ENCODE measurements at places on chromosomes 12 and 14. TPM values are rescaled to one million over a fixed set of nuclear protein-coding genes. Genes with fewer than 3 reads are reported as not detected.
A peak's percentile ranks its signal among the peaks of the same experiment; 100 is the strongest.

Gene ST8SIA1
- total RNA-seq = 6.4 TPM

Gene IL23A
- 0.41 TPM for total RNA-seq

Gene SRRM4
- not detected for total RNA-seq

Gene NEUROD4
- not detected for total RNA-seq

Gene FAIM2
- total RNA-seq = 0.67 TPM

Gene C1S
- total RNA-seq = not detected

Gene SLC2A3
- 2.6 TPM for total RNA-seq

Gene OR6C65
- total RNA-seq = not detected

Gene LRRIQ1
- total RNA-seq = 0.34 TPM

Gene KRT75
- not detected for total RNA-seq

Gene KRT4
- total RNA-seq = not detected

Gene LRRC9
- total RNA-seq = not detected

- 0 out of 2 replicates have a peak, but pooled peaks cover 4% of the 10 kb centered on the region for H3K27me3 ChIP-seq
- H3K27ac ChIP-seq = no peak overlapping the region
- H3K4me3 ChIP-seq = no peak overlapping the region
- H3K4me1 ChIP-seq = no peaks in the 10 kb centered on the region
These were observed 43.0 kb upstream of the BDKRB2 start for GRCh38 chr14:96161636-96162035.

DNA sequence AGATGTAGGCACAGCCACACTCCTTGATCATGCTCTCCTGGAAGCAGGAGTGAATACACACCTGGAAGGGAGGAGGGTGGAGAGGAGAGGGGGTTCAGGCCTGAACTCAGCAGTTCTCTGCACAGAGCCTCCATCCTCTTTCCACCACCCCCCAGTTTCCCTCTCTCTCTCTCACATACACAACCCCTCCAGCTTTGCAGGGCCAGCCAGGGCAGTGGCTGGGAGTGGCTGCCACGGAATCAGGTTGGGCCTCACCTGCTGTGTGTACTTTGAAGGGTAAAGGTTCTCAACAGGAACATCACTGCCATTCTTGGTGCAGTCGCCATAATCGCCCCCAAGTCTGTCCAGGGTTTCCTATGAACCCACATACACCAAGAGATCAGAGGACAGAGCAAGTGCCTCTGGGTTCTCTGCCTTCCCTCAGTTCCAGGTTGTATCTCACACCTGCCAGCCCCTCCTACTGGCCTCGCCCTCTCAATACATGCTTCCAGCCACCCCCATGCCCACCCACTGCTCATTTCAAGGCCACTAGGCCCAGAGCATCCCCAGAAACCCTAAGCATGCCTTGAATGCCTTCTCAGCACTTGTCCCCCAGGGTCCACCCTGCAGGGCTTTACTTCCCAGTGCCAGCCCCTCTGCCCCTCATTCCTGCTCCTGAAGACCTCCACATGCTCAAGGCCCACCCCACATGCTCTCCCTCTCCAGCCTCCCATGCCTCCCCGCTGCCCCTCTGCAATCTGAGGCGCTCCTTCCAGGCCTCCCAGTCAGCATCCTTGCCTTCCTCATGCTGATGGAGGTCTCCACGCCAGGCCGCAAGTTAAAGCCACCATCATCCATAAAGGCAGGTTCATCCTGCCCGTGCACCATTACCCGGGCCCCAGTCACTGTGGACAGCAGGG lies 12.9 kb upstream of the TNFRSF1A start:
- H3K36me3 ChIP-seq = no peaks in the 10 kb centered on the region
- no peak overlapping the region for H3K4me3 ChIP-seq
- DNase-seq = no peak
- peaks cover 6% of the 10 kb centered on the region for H3K27me3 ChIP-seq
- H3K27ac ChIP-seq = no peak overlapping the region

DNA sequence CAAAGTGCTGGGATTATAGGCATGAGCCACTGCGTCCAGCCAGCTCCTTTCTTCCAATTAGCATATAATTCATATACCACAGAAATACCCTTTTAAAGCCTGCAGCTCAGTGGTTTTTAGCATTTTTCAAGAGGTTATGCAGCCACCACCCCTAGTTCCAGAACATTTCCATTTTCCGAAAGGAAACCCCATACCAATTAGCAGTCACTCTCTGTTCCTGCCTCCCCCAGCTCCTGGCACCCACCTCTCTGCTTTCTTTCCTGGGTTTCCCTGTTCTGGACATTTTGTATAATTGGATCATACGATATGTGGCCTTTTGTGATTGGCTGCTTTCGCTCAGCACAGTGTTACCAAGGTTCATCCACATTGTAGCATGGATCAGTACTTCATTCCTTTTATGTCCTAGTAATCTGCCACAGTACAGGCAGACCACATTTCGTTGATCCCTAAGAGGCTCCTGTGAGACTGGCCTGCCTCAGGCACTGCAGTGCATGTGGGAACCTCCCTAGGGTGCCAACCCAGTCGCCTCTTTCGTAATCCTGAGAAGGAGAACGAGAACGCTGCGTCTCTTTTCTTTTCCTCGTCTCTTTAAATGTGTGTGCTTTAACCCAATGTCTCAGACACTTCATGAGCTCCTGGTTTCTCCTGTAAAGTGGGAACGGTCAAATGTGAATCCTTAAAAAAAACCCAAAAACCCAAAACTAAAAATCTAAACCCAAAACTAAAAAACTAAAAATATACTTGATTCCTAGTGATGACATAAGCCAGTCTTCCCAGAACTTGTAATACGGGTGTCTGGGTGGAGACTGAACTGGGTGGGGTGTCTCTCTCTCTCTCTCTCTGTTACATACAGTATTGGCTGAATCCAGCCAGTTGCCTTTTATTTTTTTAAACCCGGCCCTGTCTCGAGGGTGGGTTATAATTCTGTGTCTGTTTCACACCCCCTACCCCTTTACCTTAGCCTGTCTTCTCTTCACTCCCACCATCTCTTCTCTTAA lies 14.7 kb downstream of the AACS start:
- H3K4me1 ChIP-seq = no peaks in the 10 kb centered on the region
- no peak overlapping the region for H3K4me3 ChIP-seq
- H3K27me3 ChIP-seq = no peaks in the 10 kb centered on the region

GRCh38 chr14:102181187-102181586 lies 41.5 kb downstream of the WDR20 start:
- no peaks in the 10 kb centered on the region for H3K27me3 ChIP-seq
- peak; percentile 31 for DNase-seq
- H3K4me3 ChIP-seq = no peak overlapping the region
- no peaks in the 10 kb centered on the region for H3K36me3 ChIP-seq
- peaks cover 35% of the 10 kb centered on the region for H3K4me1 ChIP-seq

- no peaks in the 10 kb centered on the region for H3K4me1 ChIP-seq
- no peak for DNase-seq
These were observed 7.9 kb downstream of the PFKM start for GRCh38 chr12:48126953-48127630.

- no peak overlapping the region for H3K27ac ChIP-seq
- H3K36me3 ChIP-seq = no peaks in the 10 kb centered on the region
- no peaks in the 10 kb centered on the region for H3K4me1 ChIP-seq
- no peaks in the 10 kb centered on the region for H3K27me3 ChIP-seq
- H3K4me3 ChIP-seq = no peak overlapping the region
These were observed 24.7 kb upstream of the MYBPC1 start for GRCh38 chr12:101570047-101570446.

DNA sequence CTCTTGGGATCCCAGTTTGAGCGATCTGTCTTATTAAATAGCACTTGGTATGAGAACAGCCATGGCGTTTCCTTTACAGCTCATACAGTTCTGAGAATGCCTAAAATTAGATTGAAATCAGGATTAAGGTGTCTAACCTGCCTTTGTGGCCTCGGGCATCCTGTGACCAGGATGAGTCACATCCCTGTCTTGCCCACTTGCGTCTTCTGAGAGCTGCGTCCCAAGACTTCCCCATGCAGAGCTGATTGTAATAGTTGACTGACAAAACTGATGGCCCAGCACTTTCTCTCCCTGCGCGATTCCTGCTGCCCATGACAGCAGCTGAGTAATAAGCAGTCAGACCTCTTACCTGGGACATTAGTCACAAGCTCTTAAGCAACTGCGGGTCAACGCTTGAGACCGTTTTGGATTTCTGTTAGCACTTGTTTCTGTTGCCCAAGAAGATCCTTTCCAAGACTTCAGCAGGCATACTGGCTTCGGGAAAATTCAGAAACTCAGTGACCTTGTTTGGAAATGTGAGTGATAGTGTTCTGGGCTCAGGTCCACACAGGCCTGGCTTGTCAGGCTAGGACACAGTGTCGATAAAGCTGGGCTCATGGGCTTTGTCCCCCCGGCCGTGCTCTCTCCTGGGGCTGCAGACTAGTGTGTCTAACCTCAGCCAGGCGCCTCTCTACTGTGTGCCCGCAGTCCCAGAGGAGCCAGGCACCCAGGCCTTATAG lies 169.9 kb upstream of the HIF1A start:
- H3K36me3 ChIP-seq = no peaks in the 10 kb centered on the region
- DNase-seq = no peak
- H3K27me3 ChIP-seq = no peaks in the 10 kb centered on the region

DNA sequence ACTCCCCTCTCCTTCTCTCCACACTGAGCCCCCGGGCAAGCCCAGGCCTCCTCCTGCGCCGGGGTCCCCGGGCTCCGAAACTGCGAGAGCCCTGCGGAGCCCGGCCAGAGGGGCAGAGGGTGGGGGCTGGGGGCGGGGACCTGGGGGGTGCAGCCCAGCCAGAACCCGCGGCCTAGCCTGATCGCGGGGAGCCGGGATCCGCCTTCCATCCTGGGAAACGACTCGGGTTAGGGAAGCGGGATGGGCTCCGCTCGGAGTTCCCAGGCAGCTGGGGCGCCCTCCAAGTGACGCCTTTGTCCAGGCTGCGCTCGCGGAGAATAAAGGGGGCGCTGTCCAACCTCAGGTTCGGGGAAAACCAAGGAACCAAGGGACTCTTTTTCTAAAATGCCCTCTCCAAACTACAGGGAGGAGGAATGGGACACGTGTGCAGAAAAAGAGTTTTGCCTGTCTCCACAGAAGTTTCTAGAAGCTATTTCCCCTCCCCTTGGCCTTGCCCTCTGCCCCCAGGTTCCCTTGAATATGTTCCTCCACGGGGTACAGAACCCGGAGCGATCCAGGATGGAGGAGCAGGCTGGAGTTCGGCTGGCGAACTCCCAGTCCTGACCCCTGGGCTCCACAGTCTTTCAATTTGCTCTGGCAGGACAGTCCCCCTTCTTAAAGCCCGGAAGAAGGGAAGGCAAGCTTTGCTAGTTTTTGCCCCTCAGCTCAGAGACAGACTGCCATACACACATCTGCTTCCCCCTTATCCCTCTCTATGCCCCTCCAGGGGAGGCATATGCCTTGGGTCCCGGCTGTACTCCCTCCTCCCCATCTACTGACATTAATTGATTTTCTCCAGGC lies 13.9 kb downstream of the NKX2-1 start:
- no peak for DNase-seq
- H3K4me1 ChIP-seq = no peaks in the 10 kb centered on the region
- no peak overlapping the region for H3K4me3 ChIP-seq
- H3K27ac ChIP-seq = no peak overlapping the region
- H3K27me3 ChIP-seq = no peaks in the 10 kb centered on the region

DNA sequence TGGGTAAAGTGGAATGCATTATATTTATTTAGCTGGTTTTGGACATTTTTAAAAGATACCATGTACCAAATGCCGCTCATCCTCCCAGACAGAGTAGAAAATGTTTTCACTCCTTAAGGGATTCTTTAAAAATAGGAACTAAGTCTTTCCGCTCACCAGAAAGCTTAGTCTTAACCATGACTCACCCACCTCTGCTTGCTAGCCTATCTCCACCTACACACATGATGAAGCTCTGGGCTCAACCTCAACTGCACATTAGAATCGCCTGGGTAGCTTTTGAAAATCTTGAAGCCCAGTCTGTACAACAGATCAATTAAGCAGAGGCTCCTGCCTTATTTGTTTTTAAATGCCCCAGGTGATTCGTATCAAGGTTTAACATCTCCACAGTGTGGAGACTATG lies 260.5 kb downstream of the NEDD1 start:
- H3K4me3 ChIP-seq = no peak overlapping the region
- H3K27me3 ChIP-seq = no peaks in the 10 kb centered on the region
- no peak for DNase-seq
- no peaks in the 10 kb centered on the region for H3K4me1 ChIP-seq

DNA sequence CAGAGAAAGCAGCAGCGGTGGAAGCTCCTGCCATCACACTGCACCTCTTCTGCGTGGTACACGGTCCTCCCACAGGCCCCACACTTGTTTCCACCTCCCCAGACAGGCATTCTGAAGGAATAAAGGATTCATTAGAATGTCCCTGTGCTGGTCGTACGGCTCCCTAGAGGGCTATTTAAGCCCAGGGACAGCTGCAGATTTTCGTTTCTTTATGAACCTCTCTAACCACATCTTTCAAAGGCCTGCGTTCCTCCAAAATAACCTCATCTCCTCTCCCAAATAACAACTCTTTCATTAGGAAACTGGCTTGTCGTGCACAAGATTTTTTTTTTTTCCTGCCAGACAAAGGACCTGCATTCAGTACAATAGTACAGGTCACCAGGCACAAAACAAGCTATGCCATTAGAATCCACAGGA lies 12.7 kb downstream of the CSRP2 start:
- peaks cover 44% of the 10 kb centered on the region for H3K4me1 ChIP-seq
- H3K4me3 ChIP-seq = peak overlapping the region; percentile 40
- DNase-seq = peak; percentile 80

- H3K36me3 ChIP-seq = peaks cover 28% of the 10 kb centered on the region
- DNase-seq = peak; percentile 77
- peak overlapping the region; percentile 45 for H3K27ac ChIP-seq
- no peaks in the 10 kb centered on the region for H3K27me3 ChIP-seq
These were observed 607 bp downstream of the OS9 start for GRCh38 chr12:57694459-57695019.

DNA sequence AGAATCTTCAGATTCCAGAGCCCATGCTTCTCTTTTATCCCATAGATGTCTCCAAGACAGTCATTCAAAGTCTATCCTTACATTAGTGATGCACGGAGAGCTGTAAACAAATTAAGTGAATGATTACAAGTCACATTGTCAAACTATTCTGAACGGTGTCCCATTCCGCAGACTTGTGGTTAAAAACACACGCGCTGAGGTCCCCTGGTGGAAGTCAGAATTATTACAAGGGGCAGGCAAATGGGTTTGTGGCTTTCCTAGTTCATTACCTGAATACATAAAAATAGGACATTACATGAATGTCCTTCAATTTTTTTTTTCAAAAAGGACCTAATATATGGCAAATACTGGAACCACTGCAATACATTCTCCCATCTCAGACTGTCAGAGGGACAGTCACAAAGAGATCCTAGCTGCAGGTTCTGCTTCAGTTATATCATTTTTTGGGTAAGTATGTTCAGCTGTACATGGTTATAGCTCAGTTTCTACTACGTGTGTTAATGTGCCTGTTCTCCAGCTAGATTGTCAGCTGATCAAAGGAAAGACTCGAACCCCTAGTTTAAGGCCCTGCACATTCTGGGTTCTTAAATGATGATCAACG lies 53.1 kb upstream of the STON2 start:
- no peak overlapping the region for H3K27ac ChIP-seq
- peak; percentile 74 for DNase-seq
- peak overlapping the region; percentile 44 for H3K4me3 ChIP-seq
- no peaks in the 10 kb centered on the region for H3K27me3 ChIP-seq
- H3K4me1 ChIP-seq = peaks cover 13% of the 10 kb centered on the region

GRCh38 chr14:91410771-91411536 lies 6.7 kb downstream of the CCDC88C start:
- H3K27me3 ChIP-seq = no peaks in the 10 kb centered on the region
- H3K27ac ChIP-seq = 0 out of 2 replicates have a peak overlapping the region, but pooled peaks have one; percentile 6

All from SJCRH30 (cell line).